Vagina (tissue), 2 donors: ENCODE measurements at places on chromosomes 12 and 14.

DNA sequence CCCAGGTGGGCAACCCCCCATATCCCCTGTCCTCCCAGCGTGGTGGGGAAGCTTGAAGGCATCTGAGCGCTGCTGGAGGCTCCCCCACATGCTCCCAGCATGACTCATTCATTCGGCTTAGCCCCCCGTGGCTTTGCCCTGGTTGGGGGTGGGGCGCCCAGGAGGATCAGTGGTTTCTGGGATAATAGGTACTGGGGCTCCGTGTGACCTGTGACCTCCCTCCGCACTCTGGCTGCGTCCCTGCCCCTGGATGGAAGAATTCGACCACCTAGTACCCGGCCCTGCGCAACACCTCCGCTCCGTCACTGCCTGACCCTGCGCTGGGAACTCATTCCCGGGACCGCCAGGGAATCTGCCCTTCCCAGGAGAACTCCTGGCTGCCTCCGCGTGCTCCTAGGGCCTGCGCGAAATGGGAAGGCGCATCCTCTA, 120.1 kb downstream of the AACS start:
- DNase-seq: no peak

DNA sequence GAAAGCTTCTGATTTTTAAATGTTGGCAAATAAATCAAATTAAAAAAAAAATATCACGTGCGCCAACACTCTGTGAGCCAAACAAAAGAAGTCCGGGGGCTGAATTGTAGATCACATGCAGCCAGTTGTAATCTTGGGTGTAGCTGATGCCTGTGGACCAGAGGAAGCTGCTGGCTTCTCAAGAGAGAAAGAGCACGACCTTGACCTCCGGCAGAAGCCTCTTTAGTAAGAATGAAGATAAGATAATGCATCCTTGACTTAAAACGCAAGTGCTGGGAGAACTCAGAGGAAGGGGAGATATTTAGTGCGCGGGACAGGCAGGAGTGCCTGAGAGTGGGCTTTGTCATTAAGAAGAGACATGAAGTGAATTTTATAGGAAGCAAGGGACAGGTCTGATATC, 162.8 kb upstream of the TBX3 start:
- DNase-seq: no peak

- no peak for DNase-seq
Measured at GRCh38 chr12:63897931-63898330, 53.4 kb downstream of the SRGAP1 start.

GRCh38 chr14:93655078-93655750, 133.1 kb downstream of the PRIMA1 start:
- no peak for DNase-seq

DNA sequence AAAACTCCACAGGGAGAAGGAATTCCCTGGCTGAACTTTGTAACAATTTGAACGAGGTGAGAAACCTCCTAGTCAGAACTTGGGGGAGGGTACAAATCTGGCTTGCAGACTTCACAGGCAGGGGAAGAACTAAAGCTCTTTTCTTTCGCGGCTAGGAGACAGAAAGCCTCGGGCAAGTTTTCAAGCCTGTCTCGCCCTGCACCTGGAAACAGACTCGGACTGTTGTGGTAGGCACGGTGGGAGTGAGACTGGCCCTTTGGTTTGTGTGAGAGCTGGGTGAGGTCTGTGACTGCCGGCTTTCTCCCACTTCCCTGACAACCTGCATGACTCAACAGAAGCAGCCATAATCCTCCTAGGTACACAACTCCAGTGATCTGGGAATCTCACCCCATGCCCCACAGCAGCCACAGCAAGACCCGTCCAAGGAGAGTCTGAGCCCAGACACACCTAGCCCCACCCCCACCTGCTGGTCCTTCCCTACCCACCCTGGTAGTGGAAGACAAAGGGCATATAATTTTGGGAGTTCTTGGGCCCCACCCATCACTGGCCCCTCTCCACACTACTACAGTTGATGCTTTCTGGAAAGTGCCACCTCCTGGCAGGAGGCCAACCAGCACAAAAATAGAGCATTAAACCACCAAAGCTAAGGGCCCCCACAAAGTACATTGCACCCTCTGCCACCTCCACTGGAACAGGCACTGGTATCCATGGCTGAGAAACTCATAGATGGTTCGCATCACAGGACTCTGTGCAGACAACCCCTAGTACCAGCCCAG, 102.7 kb upstream of the ST8SIA1 start:
- no peak for DNase-seq

- DNase-seq: no peak
Measured at GRCh38 chr12:51323966-51324895, at the start of gene BIN2. Gene BIN2, minus strand, starts transcription at chr12:51324174. Its CDS starts 72 bp downstream, at chr12:51324102.

GRCh38 chr14:22387776-22388241, 201.2 kb downstream of the DAD1 start:
- no peak for DNase-seq

GRCh38 chr12:91900971-91901370, 244.7 kb downstream of the BTG1 start:
- DNase-seq: no peak

- DNase-seq: no peak
Measured at GRCh38 chr12:71057330-71057729, 100.5 kb downstream of the TSPAN8 start.

DNA sequence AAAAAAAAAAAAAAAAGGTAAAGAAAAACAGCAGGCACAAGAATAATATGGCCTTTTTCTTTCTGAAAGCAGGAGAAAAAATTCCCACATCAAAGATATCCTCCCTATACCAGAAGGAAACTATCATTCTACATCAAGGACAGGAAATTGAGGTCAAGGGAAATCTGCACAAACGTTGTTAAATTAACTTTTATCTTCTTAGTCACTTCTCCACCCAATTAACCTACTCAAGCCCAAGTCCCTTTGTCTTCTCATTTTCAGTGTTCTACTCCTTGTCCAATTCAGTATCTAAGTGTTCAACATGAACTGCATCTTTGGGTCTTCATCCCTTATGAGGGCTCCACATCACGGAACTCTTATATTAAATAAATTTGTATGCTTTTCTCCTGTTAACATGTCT, 15.7 kb downstream of the NDUFA12 start:
- no peak for DNase-seq

GRCh38 chr12:128076188-128076587, 190.8 kb upstream of the TMEM132C start:
- no peak for DNase-seq

DNA sequence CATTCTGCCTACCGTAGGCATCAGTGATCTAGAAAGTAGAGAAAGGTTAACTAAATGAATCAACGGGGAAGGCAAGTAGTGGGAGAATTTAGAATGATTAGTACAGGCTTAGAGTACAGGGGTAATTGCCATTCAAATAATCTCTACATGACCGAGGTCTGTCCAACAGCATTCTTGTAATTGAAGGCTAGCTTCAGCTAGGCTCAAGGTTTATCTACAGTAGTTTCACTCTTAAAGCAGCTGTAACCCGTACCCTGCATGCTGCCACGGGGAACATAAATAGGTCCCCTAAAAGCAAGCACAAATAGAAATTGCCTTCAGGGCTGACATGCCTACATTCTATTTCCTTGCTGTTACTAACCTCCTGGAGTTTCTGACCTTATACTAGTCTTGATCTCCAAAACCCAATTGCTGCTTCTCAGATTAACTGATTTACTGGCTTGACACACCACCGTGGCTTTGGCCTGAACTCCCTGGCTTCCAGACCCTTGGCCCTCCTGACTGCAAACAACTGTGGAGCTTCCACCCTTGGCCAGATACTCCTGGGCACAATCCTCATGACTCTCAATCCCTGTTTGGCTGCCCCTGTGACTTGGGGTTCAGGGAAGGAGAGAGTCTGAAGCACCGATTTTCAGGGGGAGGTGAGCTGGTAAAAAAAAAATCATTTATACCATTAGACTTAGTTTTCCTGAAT, 242.1 kb upstream of the FOXN3 start:
- no peak for DNase-seq

DNA sequence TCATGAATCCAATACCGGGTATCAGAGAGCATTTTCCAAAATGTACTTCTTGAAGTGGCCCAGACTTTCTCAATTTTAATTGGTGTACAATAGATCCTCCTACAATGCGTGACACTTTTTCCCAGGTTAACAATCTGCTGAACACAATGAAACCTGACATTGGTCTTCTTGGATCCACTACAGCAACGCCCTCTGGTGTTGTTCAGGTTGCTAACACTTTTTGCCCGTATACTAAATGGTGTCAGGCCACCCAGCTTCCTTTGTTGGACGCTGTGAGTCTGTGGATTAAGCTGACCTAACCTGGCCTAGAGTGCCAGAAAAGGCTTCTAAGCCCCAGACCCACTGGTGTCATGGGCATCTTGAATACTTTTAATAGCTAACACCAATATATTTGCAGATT, 89.2 kb downstream of the KCNK10 start:
- no peak for DNase-seq

GRCh38 chr12:51921017-51921725, 13.9 kb downstream of the ACVRL1 start:
- no peak for DNase-seq

DNA sequence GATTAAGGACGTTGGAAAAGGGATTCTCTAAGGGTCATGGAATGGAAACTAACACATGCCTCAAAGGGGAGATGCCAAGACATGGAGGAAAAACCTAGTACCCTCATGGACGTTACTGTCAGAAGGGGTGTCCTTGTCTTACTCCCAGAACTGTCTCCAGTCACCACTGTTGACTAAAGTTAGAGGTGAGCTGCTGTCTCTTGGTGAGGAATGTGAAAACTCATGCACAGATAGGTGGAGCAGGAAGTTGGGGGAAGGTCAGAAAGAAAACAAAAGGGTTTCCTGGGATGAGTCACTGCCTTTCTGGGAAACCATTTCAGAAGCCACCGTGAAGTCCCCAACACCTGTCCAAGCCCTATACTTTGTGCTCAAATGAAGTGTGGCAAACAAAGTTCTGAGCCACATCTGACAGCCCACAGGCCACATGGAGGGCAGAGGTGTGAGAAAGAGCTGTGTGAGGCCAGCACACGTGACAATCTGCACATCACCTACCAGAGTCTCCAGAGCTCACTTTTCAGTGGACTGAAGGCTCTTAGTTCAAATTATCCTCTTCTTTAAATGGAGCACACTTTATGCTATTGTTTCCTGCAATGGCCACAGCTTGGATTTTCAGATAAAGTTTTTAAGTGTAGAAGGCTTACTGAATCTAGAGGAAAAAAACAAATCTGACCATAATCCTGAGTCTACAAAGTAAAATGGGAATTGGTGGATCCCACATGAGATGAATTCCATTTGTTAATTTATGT, 92.9 kb upstream of the EGLN3 start:
- DNase-seq: no peak

GRCh38 chr14:104314251-104314941, 176.0 kb downstream of the KIF26A start:
- DNase-seq: no peak

- no peak for DNase-seq
Measured at GRCh38 chr12:30805959-30806358, 51.2 kb upstream of the CAPRIN2 start.

GRCh38 chr12:72261885-72262284, 10.3 kb upstream of the TRHDE start:
- no peak for DNase-seq

DNA sequence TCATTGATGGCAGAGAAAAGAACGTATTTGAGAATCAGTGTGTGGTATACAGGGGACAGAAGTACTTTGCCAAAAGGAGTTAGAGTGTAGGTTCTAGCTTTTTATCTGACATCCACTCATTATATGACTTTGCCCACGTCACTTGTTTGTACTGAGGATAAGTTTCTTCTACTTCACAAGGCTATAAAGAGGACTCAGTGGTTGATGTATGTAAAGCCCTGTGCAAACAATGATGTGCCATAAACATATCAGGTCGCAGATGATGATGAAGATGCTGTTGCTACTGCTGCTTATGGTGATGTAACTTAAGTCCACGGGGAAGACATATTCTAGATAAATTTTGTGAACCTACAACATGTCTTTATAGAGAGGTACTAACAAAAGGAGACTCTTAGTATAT, 66.3 kb downstream of the TRHDE start:
- no peak for DNase-seq

DNA sequence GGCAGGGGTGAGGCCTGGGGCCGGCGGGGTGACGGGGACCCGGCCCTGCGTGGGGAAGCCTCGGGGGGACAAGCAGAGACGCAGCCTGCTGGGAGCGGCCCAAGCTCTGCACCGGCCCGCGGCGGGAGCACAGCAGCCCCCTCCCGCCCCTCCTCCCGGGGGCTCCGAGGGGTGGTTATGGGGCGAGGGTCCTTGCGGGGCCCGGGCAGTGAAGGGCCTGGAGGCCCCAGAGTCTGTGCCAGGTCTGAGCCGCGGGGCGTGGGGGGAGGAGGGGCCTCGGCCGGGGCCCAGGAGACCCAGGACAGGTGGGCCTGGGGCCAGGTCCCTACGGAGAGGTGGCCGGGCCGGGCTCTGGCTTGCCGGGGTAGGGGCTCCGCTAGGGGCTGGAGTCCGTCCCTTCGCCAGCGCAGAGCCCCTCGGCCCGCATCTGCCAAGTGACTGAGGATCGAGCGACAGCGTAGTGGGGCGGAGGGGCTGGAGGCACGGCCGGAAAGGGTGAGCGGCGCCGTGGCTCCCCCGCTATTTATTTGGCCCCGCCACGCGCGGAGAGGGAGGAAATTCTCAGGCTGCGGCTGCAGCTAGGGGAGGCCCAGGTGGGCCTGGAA, 495 bp downstream of the TMEM121 start:
- DNase-seq: no peak

GRCh38 chr14:30885840-30886740, 11.7 kb downstream of the COCH start:
- DNase-seq: no peak

- DNase-seq: no peak
Measured at GRCh38 chr12:120067084-120067869, 49.3 kb downstream of the RAB35 start.

DNA sequence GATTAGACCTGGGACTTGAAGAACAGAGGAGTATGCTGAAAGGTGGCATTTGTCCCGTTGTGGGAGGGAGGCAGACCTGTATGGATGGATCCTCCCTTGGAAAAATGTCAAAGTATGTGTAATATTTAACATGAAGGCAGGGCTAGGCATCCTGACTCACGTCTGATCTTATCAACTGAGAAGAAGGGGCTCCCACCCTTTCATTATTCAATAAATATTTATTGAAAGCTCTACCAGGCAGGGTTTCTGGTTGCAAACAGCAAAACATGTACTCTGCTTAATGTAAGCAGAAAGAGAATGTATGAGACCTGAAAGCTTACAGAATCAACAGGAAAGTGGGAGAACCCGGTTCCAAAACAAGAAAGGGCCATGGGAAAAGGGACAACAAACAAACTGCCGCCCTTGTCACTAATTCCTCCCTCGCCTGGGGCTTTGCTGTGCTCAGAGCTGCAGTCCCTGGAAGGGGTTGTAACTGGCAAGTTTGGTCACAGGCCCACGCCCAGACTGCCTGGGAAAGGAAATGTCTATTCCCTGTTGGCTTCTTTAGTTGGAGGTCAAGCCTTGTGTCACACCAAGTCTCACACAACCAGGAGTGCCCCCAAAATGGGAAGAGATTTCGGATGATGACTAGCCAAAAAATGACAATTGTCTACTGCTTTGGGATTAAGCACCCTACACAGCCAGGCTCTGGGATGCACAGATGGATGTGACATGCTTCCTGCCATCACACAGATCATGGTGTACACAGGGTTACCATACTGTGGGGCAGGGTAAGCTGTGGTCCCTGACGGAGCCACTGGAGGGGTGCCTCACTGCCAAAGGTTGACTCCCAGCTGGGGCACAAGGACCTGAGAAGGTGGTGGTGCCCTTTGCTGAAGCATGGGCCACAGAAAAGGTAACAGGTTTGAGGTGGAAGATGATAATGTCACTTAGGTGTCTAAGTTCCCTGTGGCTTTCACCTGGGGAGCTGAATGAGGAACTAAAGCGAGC, 36.8 kb downstream of the RAB35 start:
- no peak for DNase-seq

- DNase-seq: no peak
Measured at GRCh38 chr14:61226015-61226654, 55.0 kb downstream of the TMEM30B start.
